ENCODE measurements at places on chromosomes 11 and 22.

DNA sequence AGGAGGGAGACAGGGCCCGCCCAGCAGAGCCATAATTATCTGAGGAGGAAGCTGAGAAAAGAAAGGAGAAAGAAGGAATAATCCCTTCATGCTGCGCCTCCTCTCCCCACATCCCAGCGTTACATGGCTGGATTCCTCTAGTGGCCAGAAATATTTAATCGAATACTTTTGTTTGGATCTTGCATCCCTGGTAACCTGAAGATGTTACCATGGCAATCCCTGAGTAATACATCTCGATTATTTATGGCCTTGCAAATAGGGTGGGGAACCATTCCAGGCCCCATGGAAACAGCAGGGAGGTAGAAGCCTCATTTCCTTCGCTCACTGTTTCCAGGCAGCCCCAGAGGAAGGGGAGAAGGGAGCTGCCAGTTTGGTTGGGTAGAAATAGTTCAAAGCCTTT, 357.7 kb downstream of the BUD13 start:
- no peak for DNase-seq

GRCh38 chr22:43726322-43726721, 85.8 kb downstream of the EFCAB6 start:
- DNase-seq = peak; percentile 40

DNA sequence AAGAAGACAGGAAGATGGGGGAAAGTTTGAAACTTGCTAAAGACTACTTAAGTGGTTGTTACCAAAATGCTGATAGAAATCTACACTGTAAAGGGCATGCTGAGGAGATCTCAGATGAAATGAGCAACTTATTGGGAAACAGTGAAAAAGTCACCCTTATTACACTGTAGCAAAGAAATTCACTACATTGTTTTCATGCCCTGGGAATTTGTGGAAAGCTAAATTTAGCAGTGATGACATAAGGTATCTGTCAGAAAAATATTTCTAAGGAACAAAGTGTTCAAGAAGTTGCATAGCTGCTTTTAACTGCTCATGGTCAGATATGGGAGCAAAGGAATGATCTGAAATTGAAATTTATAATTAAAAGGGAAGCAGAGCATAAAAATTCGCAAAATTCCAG, 702.4 kb upstream of the LRRC4C start:
- peak; percentile 79 for DNase-seq

DNA sequence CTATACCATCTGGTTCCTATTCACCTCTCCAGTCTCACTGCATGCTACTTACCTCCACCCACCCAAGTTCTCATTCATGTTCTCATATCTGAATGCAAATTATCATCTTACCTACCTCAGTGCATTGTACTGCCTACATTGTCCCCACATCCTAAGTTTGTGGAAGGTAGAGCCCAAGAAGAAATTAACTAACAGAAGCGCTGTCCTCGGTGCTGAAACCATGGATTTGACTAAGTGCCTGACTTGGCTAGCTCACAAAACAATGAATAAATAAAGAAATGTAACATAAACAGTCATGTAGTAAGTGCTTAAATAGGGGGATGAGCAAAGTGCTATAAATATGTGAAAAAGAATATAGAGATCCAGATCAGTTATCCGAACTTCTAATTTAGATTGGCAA, 63.2 kb downstream of the GRIA4 start:
- peak; percentile 63 for DNase-seq

DNA sequence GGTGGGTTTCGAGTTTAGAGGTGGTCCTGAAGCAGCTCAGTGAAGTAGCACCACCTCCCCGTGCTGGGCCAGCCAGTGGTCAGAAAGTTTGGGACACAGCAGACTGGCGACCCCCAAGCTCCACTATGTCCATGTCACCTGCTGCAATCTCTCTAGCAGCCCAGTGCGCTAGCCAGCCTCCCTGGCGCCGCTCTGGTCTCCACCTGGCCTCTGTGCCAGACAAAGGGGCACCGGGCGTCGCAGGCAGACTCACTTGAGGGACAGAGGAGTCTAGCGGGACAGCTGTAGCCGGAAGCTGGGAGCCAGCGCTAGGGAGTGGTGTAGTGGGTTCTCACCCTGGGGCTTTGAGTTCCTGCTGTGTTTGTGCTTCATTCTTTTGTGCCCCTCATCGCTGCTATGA, 25.5 kb downstream of the MYBPC3 start:
- DNase-seq = no peak

GRCh38 chr11:34575261-34575660, 45.6 kb upstream of the EHF start:
- no peak for DNase-seq

DNA sequence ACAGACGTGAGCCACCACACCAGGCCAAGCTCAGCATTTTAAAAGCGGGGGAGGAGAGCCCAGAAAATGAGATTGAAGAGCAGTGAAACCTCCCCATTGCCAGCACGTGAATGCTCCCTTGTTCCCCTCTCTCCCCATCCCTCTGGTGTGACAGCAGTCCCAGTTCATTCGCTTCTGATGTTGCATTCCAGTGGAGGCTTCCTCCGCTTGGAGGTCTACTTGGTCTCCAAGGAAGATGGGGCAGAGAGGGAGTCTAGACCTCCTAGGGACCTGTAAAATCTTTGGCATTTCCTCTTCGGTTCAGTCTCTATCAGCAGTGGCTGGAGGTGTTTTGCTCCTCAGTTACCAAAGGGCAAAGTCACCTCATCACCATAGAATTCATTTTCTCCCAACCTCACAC, 30.2 kb upstream of the EP300 start:
- DNase-seq = peak; percentile 30

DNA sequence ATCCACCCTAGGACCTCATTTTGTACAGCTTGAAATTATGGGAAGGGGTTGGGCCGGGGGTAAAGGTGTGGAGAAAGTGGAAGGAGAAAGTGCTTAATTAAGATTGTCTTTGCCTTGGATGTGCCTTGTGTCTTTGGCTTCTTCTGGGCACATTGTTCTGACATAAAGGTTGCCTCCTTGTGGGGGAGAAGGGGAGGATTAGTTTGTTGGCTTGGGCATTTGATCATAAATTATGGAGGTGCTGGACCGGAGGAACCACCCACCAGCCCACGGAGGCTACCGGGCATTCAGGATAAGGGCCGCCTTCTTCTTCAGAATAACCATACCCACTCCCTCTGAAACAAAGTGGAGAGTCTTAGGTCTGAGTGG, 1.3 kb downstream of the PAFAH1B2 start:
- DNase-seq = peak; percentile 56

DNA sequence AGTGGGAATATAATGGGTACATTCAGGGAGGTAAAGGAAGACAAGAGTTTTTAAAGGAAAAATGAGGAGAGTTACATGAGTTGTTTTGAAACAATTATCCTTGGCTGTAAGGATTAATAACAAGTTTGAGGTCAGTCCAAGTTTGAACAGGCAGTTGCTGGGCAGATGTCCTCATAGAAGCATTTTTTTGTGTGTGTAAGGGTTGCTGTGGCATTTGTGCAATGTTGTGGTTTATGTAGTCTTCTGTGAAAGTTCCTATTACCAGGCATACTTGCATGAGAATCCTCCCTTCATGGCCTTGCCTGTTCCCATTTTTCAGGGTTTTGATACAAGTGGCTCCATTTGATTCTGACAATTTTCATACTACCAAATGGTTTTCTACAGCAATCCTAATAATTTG, 400.2 kb downstream of the KCNA4 start:
- peak; percentile 58 for DNase-seq

DNA sequence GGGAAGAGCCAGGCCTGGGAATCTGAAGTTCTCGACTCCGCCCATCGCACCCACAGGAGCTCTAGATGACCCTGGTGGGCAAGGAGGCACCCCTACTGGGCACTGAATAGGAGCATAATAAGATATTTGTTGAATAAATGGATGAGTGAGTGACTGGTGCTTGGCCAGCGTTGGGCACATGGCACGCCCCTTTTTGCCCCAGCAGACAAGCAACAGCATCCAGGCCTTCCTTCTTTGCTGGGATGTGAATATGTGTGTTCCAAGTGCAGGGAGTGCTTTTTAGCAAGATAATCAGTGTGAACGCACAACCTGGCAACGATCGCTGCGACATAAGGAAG, 443 bp upstream of the CELF1 start:
- DNase-seq = no peak

DNA sequence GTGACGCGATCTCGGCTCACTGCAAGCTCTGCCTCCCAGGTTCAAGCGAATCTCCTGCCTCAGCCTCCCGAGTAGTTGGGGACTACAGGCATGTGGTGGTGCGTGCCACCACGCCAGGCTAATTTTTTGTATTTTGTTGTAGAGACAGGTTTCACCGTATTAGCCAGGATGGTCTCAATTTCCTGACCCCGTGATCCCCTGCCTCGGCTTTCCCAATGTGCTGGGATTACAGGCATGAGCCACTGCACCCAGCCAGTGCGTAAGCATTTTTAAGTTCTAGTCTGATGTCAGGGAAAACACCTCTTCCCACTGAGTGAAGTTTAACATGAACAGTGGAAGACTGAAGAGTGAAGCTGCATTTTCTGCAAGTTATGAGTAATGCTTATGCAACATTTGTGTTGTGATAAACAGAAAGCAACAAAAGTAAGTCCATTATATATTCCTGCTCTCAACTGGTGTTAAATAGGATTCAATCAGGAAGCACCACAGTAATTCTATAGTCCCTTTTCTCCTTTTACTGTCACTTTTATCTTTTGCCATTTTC, 1219.8 kb upstream of the RAG2 start:
- no peak for DNase-seq

DNA sequence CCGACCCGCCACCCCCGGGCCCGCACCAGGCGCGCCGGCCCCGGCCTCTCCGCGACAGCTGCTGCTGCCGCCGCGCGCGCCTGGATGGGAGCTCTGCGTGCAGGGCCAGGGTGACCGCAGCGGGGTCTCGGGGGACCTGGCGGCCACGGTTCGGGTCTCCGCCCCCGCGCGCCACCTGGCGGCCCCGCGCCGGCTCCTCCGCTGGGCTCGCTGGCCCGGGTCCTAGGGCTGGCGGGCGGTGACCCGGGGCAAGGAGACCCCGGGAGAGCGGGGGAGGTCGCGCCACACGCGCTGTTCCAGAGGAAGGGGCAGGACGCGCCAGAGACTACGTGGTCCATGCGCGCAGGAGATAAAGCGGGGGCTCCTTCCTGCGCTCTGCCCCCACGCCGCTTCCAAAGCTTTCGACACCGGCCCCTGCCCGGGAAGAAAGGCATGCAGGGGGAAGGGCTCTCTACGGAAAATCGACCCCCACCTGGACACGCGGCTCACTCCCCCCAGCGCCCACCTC, 562 bp downstream of the SHANK2 start:
- DNase-seq = peak; percentile 9

DNA sequence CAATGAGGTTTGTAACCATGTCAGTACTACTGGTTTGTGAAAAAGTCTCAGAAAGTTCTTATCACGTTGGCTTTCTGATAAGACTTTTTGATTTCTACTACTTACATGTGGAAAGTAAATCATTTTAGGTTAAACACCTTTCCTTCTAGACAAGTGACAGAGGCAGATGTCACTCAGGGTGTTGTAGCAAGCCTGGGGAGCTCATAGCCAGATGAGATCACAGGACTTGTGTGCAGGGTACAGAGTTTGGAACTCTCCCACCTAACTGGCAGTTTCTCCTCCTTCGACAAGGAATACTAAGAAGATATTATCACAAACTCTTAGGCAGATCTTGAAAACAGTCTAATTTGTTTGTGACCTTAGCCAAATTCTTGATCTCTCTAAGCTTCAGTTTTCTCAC, 49.4 kb upstream of the PICALM start:
- DNase-seq = no peak

- no peak for DNase-seq
Measured at GRCh38 chr11:111766834-111767142, 599 bp upstream of the PPP2R1B start.

GRCh38 chr11:36407356-36407755, 102.7 kb downstream of the TRAF6 start:
- no peak for DNase-seq
